NCI-H2107 (cell line): ENCODE measurements at places on chromosomes 16 and 17.

- no peak for DNase-seq
Observed at GRCh38 chr16:56649820-56650219, 1.9 kb upstream of the MT1B start.

- DNase-seq, result no peak
Observed at GRCh38 chr17:41518789-41519449, at the start of gene KRT15. Gene KRT15 (minus strand): TSS chr17:41518890. CDS start chr17:41518827, 63 bp downstream.

- DNase-seq, result no peak
Observed at GRCh38 chr17:65850486-65850885, 289.0 kb upstream of the AXIN2 start.

DNA sequence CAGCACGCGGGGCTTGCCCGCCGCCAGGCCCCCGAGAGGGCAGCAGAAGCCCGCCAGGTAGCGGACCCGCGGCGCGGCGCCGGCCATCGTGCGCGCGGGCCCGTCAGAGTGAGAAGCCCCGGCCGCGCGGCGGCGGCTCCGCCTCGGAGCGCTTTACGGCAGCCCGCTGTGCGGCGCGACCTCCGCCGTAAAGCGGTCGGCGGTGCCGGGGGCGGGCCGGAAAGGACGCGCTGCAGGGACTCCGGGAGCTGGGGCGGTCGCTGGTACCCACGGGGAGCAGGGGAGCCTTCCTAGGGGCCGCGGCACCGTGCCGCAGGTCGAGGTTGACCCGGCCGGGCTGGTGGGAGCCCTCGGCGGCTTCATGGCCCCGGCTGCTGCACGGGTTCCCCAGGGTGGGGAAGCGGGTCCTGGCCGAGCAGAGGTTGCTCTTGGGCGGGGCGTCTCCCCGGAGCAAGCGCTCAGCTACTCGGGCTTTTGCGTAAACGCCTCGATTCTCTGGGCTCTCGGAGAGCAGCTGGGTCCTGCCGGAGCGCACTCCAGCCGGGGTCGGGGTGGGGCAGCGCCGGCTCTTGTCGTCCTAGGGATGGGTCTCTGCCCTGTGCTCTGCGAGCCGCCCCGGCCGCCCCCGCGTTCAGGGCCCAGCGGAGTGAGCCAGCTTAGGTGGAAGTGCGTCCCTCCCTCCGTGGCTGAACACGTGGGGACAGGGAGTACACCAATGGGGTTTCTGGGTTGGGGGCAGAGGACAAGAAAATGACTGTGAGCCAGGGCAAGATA lies at the start of gene FAAP100:
FAAP100 (minus strand) TSS at position 110 of the 774 bp plus-strand sequence; CDS start at position 87, 23 bp downstream.
- DNase-seq, result peak; percentile 64

DNA sequence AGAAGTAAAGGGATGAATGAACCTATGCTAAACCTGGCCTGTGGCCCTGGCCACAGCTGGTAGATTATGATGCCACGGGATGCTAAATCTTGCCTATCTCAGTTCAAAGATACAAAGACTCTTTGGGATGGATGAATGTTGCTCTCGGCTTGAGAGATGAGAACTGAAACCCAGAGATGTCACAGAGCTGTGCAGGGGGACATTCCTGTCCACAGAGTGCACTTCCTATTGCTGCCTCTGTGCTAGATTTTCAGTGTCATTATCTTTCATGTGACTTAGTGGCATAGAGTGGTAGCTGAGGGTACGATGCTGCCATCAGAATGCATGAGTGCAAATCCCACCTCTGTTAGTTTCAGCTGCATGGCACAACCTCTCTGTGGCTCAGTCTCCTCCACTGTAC lies 2.3 kb upstream of the MT1M start:
- DNase-seq, result no peak

DNA sequence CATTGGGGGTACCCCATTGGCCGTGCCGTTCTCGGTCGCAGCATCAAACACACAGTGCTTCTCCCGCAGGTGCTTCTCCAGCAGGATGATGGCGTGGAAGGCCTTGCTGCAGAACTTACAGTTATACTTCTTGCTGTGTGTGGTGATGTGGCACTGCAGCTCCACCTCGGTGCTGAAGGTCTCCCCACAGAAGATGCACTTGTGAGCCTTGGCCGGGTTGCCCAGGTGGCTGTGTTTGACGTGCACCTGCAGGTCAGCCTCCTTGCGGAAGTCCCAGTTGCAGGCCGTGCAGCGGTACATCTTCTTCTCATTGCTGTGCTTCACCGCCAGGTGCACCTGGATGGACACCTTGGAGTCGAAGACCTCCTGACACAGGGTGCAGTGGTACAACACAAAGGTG lies 219.3 kb downstream of the ZNF423 start:
- no peak for DNase-seq

DNA sequence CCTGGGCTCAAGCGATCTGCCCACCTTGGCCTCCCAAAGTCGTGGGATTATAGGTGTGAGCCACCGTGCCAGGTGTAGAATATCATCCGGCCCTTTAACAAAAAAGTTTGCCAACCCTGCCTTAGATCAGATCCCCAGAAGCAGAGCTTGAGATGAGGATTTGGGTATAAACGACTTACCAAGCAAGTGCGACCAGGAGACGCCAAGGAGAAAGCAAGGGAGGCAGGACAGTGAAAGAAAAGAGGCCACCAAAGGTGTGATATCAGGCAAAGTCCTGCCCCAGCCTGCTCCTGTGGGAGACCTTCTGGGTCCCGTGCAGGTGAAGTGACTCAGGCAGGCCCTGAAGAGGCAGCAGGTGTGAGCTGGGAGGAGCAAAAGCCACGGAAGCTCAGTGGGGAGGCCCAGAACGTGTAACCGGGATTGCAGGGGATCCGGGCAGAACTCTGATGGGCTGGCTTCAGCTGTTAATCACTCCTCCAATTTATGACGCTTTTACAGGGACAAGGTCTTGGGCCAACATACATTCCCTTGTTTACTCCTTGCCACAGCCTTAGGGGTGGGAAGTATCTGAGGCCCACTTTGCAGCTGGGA lies 14.1 kb upstream of the CALB2 start:
- peak; percentile 38 for DNase-seq

DNA sequence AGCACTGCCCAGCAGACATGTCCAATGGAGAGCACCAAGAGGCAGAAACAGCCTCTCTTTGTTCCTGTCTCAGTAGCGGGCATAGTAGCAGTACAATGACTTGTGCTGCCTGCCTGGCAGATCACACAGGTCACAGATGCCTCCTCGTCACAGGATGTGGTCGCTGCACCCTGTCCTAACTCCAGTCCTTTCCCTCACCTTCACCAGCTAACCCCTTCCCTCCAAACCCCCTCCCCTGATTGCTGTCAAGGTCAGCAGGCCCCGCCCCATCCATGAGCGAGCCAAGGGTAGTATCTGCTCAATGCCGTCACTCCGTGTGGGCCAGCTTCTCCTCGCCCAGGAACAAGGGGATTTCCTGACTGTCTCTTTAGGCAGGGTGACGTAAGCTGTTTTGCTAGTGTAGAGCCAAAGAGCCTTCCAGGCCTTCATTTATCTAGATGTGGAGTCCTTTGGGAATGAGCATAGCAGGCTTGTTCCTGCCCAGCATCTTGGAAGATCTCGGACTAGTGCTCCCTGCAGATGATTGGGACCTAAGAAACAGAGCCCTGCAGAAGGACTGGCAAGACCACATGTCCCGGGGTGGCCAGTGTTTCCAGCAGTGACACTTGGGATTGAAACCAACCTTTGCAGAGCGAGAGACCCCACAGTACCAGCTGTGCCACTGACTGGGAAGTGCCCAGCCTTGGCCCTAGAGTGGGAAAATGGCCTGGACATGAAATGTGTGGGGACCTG lies 75.9 kb upstream of the TNRC6C start:
- no peak for DNase-seq
